ENCODE measurements at places on chromosomes 2 and 18.

DNA sequence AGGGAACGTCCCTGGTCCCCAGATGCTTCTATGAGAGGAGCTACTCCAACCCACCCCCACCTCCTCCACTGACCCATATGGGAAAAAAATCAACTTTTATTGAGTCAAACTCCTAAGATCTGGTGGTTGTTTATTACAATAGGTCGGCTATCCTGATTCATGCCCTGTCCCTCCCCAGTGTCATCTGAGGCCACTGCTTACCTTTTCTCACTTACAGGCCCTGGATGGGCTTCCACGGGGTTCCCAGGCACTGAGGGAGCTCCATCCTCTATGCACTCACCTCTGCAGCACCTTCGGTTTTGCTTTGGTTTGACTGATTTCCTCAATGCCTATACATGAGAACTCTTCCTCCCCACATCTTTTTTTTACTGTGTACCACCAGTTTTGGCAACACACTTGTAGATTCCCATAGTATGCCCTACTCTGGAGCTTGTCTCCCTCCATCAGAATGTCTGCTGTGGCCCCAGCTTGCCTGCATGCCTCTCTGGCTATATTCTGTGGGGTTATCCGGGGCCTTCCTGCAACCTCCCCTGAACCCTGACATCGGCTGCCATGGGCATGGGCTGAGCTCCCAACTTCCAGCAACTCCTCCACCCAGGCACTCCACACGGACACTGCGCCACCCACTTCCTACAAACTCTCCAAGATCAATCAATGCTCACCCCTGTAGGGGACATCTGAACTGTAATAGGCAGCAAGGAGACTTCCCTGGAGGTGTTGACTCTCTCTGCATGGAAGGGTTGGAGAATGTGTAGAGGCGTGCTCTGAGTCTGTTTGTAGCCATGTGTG, 236.1 kb downstream of the VAPA start:
- no peak for DNase-seq

GRCh38 chr2:60309336-60309735, 244.1 kb downstream of the BCL11A start:
- no peak for DNase-seq

DNA sequence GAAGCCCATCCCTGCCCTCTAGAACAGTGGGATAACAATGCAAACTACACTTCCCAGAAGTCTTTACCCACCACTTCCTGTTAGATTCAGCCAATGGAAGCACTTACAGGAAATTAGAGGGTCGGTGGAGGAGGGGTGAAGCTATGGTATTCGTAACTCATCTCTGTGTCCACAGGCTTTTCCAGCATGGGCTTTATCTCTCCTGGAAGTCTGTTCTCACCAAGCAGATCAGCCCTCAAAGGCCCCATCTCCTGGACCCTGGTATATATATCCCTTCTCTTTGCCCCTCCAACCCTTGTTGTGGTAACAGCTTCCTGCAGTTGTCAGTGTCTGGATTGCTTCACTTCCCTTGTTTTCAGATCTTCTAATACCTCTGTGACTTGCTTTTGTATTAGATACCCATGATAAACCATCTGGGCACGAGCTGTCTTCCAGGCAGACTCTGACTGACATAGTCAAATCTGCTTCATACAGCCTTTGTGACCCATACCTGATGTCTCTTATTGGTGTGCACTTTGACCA, 475.0 kb upstream of the POU3F3 start:
- peak; percentile 31 for DNase-seq

DNA sequence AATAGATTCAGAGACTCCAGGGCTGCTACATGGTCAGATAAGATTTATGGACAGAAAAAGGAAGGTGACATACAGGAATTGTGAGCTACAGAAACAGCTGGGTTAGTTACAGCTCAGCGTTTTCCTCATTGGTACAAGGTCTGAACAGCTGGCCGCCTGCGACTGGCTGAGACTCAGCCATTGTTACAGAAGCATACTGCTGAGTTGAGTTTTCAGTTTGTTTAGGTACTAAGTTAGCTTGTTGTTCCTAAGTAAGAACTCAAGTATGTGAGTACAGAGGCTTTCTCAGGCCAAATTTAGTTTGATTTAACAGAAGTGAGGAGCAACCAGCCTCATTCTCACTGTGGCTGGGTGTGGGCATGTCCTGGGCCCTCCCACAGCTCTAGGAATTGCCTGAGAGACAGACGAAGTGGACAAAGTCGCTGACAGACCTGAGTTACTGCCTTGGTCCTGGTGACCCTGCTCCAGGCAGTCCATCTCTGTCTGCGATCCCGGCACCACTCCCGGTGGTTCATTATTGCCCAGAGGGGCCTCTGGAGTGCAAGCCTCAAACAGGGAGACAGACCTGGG, 27.8 kb upstream of the RHOB start:
- no peak for DNase-seq

DNA sequence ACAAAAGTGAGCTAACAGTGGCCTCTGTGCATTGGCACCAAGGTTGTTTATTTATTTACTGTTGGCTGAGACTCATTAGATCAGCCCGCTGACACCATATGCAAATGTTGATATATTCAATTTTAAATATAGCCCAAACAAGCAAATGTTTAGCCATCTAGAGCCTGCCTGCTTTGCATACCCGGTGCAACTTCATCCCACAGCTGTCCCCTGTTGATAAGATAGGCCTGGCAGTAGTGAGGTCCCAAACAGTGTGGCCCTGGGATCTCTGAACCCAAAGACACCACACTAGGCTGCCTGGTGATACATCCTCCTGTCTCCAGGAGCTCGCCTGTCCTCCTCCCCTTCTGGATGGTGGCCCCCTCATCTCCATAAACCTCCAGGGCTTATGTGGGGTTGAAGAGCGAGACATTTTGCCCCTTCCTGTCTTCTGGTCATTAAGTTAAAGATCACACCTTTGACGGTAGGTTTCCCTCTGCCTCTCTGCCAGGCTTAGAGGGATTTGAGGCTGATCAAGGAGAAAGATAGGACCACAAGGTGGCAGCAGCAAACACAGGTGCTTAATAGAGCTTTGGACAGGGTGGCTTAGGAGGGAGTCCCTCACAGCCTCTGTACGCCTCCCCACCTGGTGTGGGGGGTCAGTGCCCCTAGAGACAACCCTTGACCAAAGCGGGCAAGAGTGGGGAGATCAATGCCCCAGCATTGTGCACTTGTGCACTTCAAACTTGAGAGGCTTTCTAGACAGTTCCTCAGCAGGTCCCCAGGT, 23.7 kb upstream of the MYO5B start:
- DNase-seq: peak; percentile 12

DNA sequence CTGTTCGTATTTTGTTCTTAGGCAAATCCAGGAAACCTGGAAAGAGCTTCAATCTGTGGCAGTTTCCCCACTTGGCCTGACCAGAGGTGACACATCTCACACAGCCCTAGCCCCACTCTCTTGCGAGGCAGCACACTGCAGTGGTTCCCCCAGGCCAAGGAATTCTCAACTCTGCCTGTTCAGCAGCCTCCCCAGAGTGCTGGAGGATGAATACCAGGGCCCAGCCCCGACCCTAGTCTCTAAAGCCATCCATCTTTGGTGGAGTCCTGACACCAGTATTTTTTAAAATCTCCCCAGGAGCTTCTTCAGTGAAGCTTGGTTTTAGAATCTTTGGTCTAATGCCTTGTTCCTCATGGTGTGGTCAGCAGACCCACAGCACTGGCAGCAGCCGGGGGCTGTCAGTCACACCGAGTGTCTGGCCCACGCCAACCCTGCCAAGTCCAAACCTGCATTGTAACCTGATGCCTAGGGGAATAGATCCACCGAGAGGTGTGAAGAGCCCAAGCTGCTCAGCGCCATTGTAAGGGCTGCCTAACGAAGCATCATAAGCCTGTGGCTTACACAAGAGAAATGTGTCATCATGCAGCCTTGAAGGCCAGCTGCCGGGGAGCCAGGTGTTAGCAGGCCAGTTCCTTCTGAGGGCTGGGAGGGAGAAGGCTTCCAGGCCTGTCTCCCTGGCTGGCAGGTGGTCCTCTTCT, 428.7 kb upstream of the ID2 start:
- peak; percentile 32 for DNase-seq

DNA sequence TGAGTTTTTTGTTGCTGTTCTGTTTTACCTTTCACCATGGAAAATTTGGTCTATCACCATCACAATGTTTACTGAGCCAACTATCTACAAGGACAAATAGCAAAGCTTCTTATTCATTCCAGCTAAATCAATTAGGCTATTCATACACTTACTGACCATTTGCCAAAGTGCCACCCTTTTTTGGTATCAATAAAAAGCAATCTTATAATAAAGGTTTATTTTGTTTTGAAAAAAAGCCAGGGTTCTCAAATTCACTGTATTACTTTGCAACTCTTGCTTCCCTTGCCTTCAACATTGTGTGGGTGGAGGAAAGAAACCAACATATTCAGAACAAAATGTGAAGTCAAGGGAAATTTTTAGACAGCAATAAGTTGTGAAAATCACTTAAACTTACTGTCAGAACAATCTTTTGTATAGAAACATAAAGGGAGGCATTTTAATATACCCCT, 15.3 kb downstream of the PELI1 start:
- DNase-seq: no peak

- no peak for DNase-seq
These were observed 9.3 kb downstream of the L3MBTL4 start for GRCh38 chr18:6405237-6406074.
